Tibial artery (tissue), 4 donors: ENCODE measurements at places on chromosomes 13 and 19.
A peak's percentile ranks its signal among the peaks of the same experiment; 100 is the strongest.

DNA sequence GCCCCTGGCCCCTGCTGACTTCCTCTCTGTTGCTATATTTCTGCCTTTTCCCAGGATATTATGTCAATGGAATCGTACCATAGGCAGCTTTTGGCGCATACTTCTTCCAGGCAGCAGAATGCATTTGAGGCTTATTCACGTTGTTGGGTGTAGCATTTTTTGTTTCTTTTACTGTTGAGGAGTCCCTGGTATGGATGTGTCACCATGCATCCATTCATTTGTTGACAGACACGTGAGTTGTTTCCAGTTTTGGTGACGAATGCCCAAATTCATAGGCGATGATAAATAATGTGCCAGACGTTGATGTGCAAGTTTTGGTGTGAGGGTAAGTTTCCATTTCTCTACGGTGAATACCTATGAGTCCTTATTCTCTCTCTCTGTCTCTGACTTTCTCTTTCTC lies 5.0 kb downstream of the NFILZ start:
- DNase-seq: no peak

GRCh38 chr19:16205205-16206045 lies 7.7 kb downstream of the AP1M1 start:
- peak; percentile 18 for DNase-seq

- no peak for DNase-seq
These were observed 130.8 kb downstream of the DNAJC15 start for GRCh38 chr13:43154156-43154651.

DNA sequence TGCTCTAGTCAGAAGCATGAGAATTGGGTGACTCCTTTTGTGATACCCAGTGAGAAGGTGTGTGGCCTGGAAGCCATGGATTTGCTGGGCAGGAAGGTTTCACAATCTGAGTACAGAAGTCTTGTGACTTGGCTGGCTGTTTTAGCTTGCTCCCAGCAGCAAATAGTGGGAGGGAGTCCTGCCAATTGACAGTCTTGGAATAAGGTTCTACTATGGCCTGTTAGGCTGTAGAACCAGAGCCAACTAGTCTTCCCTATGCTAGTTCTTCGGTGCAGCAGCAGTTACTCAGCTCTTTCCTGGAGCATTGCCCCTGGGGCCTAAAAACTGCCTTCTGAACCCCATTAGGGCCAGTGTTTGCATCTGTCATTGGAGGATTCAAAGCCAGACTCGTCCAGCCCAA lies 1935.4 kb upstream of the PCDH20 start:
- no peak for DNase-seq

DNA sequence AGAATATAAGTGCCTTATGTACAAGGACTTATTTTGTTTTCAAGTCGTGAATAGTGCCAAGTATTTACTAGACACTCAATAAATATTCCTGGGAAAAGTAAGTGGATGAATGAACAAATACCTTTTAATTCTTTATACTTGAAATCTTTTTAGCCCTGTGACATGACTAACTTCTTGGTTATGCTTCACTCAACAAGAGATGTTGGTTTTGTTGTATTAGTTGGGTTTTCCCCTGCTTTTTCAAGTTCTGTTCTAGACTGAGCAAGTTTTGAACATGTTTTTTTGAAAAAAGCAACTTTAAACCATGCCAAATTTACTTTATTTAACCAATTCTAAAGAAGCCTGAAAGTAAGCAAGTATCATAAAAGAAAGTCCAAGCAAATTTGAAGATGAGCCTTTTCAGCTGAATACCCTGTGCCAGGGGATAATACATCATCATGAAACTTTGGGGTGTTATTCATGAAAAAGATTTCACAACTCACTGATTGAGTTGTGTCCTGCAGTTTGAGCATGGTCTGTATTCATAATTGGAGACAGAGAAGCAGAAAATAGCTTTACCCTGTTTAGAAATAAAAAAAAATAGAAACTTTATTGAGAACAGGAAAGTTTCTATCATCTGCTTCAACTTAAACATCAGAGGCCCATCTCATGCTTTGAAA lies 11.1 kb downstream of the LMO7 start:
- DNase-seq: no peak

DNA sequence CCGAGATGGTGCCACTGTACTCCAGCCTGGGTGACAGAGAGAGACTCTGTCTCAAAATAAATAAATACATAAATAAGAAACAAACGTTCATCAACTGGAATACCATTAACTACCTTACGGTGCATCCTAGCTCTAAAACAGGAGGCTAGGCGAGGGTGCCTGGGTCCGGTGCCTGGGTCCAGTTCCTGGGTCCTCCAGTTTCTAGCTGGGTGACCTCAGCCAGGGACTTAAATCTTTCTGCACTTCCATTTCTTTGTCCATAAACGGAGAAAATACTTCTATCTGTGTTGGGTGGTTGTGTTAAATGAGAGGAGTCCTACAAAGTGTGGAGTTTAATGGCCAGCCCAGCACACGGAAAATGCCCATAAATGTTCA lies 34.0 kb downstream of the RFX2 start:
- no peak for DNase-seq

- DNase-seq: no peak
These were observed 105.1 kb upstream of the ZNF507 start for GRCh38 chr19:32240316-32240715.

DNA sequence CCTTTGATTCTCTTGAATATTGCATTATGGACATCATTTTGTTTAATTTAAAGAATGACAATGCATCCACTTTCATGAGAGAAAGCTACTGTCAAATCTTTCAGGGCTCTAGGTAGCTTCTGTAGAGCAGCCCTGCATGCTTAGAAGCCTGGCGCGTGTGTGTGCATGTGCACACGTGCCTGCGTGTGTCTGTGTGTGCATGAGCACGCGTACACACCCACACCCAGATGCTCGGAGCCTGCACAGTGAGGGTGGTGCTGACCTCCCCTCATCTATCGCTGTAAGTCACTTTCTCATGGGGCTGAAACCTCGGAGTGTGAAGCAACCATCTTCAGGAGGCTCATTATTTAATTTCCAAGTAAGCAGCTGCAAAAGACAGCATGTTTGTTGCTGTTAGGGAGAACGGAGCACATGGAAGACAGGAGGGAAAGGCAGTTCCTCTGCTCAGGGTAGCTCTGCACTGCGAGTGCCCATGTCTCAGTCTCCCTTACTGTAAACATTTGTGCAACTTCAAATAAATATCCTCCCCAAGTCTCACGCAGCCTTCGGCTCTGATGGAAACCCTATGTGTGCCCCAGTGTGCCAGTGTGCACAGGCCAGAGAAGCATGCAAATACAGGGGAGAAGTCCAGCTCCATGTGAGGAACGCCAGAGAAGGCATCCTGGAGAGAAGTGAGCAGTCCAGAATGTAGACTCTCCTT lies 22.8 kb downstream of the TSHZ3 start:
- no peak for DNase-seq

GRCh38 chr19:29587059-29587458 lies 19.0 kb upstream of the POP4 start:
- no peak for DNase-seq

DNA sequence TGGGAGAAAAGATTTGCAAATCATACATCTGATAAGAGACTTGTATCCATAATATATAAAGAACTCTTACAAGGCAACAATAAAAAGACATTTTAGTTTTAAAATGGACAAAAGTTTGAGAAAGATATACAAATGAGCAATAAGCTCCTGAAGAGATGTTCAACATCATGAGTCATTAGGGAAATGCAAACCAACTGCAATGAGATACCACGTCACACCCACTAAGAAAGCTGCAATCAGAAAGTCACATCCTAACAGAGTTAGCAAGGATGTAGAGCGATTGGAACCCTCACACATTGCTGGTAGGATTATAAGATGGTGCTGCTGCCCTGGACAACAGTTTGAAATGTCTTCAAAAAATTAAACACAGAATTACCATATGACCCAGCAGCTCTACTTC lies 50.3 kb downstream of the GSX1 start:
- no peak for DNase-seq

DNA sequence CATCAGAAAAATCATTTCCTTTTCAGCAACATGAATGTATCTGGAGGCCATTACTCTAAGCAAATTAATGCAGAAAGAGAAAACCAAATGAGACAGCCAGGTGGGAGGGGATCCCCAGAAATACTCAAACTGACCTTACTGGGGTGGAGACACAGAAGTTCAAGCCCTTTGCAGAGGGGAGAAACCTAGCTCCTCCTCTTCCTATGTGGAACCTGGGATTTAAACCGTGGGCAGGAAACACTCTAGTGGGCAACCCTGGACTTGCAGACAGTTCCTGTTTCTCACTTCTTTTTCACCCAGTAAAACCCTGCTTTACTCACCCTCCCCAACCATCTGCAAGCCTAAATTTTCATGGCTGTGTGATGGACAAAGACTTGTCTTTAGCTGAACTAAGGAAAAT lies 61.3 kb downstream of the SLITRK6 start:
- DNase-seq: no peak

GRCh38 chr19:33303791-33304345 lies 1.5 kb upstream of the CEBPA start:
- no peak for DNase-seq

GRCh38 chr13:44132710-44133109 lies 240.9 kb upstream of the SERP2 start:
- peak; percentile 80 for DNase-seq

DNA sequence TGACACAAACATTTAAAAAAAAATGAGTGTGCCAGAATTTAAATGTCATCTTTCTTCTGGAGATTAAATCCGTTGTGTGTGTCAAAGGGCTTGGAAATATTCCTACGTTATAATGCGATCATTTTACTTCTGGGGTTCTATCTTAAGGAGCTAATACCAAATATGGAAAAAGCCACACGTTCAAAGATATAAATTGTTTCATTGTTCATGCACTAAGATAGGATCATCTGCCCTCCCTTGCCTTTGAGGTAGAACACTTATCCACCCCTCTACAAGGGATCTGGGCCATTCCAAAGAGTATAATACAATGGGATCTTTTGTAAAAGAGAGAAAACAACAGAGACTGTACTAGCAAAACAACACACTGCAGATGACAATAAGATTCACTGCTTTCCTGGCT lies 64.9 kb downstream of the ANKRD10 start:
- DNase-seq: no peak

DNA sequence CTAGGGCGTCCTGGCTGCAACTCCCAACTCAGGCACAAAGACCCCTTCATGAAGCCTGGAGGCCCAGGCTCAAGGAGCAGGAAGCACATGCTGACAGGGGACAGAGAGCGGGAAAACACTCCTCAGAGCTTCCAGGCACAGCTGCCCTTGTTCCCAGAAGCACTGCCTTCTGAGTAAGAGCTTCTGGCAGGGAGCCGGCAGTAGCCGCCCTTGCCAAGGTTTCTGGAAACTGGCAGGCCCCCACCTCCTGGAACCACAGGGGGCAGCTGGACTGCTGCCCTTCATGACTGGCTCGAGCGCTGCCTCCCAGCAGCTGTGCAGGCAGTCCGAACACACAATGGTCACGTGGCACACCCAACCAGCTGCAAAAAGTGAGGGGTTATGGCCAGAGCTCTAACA lies 33.6 kb upstream of the EPHX3 start:
- DNase-seq: peak; percentile 98

- no peak for DNase-seq
These were observed 132.9 kb downstream of the PAN3 start for GRCh38 chr13:28271056-28271840.

GRCh38 chr13:40613192-40613818 lies 53.1 kb downstream of the FOXO1 start:
- DNase-seq: no peak

GRCh38 chr13:29733147-29733611 lies 117.2 kb downstream of the UBL3 start:
- no peak for DNase-seq

- DNase-seq: peak; percentile 26
These were observed 3.5 kb upstream of the SIGLEC8 start for GRCh38 chr19:51461723-51462161.

DNA sequence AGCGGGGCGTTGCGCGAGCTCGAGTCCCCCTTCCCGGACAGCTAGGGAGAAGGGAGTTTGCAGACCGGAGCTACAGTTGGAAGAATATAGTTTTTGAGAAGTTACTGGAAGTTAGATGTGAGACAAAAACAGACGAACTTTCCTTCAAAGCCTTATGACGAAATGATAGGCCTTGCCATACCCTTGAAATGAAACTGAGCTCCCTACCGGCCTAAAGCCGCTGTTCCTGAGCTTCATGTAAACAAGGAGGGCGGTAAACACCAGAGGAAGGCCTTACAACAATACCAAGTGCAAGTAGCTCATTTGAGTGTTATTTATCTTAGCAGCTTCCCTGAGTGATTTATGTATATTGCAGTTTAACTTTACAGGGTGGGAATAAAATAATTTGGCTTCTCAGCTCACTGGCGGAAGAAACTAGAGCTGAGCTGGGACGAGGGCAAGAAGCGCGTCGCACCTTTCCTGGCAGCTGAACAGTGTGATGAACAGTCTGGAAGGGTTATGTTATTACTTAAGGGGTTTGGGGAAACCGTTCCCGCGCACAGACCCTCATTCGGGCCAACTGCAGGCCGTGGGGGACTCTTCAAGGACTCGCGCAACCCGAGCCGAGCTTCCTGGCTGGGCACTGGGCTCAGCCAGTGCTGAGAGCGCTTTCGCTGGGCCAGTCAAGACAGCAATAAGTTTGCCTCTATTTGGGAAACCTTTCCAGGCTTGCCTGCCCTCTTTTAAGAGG lies 111.2 kb downstream of the KCNRG start:
- DNase-seq: no peak

DNA sequence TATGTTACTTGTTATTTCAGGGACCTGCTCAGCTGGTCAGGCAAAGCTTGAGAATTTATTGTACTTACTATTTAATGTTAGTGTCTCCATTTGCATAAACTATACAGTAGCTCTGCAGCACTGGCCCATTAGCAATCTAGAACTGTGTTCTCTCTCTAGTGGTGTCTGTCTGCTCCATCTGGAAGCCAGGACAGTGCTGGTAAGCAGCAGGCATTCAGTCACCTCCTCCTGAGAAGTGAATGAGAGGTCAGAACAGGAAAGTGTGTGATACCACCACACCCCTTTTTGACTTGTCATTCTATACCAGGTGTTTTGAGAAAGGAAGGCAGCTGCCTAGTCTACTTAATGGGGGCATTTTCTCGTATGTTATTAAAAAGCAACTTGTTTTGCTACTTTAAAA lies 3.9 kb downstream of the COG3 start:
- DNase-seq: no peak

DNA sequence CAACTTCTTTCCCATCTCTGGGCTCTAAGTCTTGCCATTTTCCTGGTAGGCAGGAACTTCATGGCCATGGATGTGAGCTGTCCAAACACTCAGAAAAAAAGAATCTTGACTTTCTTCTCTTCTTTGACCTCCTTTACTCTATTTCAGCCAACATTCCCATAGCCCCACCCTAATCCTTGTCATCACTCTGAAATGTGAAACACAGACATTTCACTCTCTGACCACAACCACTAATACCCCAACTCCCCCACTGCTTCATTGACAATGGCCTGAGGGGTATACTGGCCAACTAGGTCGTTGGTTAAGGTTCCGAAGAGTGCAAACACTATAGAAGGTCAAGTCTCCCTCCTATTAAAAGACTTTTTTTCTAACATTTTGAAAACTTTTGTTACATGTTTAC lies 4.7 kb upstream of the CYP2A13 start:
- DNase-seq: no peak

GRCh38 chr19:35302446-35302845 lies 10.5 kb downstream of the MAG start:
- DNase-seq: no peak
